ENCODE measurements at places on chromosomes 6 and 20.

DNA sequence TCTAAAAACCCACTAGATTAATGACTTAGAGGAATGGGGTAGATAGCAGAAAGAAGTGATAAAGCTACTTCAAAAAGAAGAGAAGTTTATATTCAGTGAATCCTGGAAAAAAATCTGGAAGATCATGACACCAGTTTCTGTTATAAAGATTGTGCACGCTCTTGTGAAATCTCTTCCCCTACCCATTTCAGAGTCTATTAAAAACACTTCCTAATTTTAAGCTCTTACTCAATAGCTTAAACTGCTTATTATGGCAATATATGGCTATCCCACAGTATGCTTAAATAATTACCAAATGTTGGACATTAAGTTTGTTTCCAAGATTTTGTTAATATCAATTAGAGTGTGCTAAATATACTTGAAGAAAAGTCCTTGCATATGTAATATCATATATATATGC lies 585.3 kb upstream of the MAN1A1 start:
- H3K4me3 ChIP-seq = no peak overlapping the region
- no peak overlapping the region for H3K27ac ChIP-seq
- DNase-seq = no peak
- H3K36me3 ChIP-seq = no peaks in the 10 kb centered on the region

DNA sequence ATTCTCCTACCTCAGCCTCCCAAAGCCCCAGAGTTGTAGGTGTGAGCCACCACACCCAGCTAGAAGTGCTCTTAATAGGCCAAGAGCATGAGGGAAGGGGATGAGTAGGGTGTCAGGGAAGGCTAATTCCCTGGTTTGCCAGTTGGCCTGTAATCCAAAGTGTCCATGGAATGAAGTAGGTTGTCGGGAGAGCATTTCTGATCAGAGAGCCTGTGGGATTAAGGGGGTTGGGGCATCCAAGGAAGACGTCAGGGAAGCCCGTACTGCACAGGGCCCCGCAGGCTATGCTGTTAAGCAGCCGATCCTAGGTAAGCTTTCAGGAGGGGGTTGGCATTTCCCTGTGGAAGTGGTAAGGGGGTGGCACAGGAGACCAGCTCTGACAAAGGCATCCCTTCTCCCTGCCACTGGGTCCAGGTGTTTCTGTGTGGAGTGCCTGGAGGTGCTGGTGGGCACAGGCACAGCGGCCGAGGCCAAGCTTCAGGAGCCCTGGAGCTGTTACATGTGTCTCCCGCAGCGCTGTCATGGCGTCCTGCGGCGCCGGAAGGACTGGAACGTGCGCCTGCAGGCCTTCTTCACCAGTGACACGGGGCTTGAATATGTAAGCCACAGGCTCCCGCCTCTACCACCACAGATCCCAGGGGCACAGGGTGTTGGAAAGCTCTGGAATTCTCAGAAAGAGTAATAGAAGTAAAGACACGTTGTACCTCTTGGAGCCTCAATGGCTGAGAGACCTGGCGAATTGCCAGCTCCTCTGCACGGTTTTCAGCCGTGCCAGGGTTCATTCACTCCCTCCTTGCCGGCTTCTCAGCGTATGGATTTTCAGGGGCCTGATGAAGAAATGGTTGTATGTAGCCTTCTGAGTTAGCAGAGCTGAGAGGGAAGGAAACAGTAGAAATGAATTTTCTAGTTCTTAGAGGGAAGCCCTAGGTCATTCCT lies 21.4 kb upstream of the MAPRE1 start:
- no peaks in the 10 kb centered on the region for H3K36me3 ChIP-seq
- no peaks in the 10 kb centered on the region for H3K27me3 ChIP-seq
- no peak overlapping the region for H3K4me3 ChIP-seq
- peaks cover 12% of the 10 kb centered on the region for H3K4me1 ChIP-seq

GRCh38 chr20:40090236-40090635 lies 598.8 kb downstream of the MAFB start:
- no peaks in the 10 kb centered on the region for H3K4me1 ChIP-seq
- no peak overlapping the region for H3K27ac ChIP-seq
- H3K36me3 ChIP-seq = no peaks in the 10 kb centered on the region
- no peaks in the 10 kb centered on the region for H3K27me3 ChIP-seq
- no peak overlapping the region for H3K4me3 ChIP-seq
- DNase-seq = no peak

DNA sequence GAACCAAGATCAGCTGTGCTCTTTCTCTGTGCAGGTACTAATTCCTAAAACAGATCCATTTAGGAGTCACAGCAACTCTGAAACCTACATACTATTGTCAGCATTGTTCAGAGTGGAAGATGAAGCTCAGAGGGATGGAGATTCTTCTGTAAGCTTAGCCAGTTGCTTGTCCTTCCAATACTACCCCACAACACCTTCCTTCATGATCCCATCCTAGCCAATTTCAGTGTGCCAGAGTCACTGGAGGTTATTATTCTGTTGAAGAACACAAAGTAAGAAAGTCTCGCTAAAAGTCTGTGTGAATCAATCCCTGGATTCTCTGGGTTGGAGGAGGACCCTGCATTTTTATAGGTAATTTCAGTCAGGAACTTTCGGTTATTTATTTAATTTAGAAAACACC lies 2.3 kb downstream of the POPDC3 start:
- no peak overlapping the region for H3K4me3 ChIP-seq
- DNase-seq = no peak
- H3K27ac ChIP-seq = no peak overlapping the region
- H3K36me3 ChIP-seq = no peaks in the 10 kb centered on the region
- H3K27me3 ChIP-seq = peaks cover 14% of the 10 kb centered on the region
- no peaks in the 10 kb centered on the region for H3K4me1 ChIP-seq

DNA sequence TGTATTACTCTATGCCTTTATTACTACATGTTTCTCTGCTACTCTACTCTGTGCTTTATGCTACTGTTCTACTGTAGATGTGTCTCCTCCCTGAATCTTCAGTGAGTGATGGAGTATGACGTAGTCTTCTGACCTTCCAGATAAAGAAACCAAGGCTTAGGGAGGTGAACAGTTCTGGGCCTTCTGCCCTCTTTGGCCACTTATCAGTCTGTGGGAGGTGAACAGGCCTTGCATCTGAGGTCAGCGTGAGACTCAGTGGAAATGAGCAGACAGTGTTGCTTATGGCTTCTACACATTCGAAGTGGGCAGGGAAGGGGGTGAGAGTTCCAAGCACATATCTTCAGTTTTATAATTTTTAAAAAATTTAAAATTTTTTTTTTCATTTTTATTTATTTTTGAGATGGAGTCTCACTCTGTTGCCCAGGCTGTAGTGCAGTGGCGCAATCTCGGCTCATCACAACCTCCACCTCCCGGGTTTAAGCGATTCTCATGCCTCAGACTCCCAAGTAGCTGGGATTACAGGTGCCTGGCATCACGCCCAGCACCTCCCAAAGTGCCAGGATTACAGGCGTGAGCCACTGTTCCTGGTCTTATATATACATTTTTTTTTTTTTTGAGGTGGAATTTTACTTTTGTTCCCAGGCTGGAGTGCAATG lies 24.2 kb downstream of the MYBL2 start:
- H3K36me3 ChIP-seq = no peaks in the 10 kb centered on the region
- H3K4me1 ChIP-seq = peaks cover 4% of the 10 kb centered on the region
- H3K27ac ChIP-seq = no peak overlapping the region
- no peaks in the 10 kb centered on the region for H3K27me3 ChIP-seq
- H3K4me3 ChIP-seq = no peak overlapping the region
- DNase-seq = no peak

DNA sequence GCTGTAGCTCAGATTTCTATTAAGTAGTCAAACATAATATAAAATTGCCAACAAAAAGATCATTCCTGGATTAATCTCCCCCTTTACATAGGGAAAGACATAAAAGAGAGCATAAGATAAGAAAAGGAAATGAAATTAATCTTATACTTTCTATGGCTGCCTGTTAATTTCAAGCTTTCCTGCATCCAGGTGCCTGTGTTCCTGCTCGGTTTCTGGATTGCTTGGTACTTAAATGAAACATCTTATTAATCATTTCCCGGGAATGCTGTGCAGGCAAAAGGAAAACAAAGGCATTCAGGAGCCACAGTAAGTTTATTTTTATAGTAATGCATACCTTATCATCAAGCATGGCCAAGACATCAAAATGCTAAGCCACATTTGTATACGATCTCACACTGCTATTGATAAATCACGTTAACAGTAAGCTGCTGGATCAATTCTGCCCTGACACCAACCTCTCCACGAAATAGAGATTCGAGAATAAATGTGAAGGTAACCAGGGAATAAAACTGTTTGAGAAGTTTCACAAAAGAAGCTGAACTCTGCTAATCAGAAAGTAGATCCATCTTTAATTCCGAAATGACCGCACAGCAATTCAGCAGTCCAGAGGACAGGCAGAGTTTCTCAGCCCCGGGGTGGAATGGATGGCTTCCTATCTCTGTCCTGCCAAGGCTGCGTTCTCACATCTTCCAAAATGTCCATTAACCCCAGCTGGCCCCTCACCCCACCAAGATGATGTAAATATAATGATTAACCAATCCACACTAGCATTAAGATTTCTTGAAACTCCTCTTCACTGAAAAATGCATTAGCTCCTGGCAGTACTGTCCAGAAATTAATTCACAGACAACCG lies 32.6 kb upstream of the APCDD1L start:
- no peaks in the 10 kb centered on the region for H3K4me1 ChIP-seq
- H3K27ac ChIP-seq = no peak overlapping the region
- no peaks in the 10 kb centered on the region for H3K36me3 ChIP-seq
- no peak overlapping the region for H3K4me3 ChIP-seq

DNA sequence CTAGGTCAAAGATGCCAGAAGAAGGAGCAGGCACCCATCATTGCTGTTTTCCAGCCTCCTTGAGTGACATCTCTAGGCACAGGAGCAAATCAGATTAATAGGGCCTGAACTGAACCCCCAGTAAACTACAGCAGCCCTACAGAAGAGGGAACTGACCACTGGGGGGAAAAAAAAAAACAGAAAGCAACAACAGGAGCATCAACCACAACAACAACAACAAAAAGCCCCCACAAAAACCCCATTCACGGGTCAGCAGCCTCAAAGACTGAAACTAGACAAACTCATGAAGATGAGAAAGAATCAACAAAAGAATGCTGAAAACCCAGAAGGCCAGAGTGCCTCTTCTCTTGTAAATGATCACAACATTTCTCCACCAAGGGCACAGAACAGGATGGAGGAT lies 537.4 kb upstream of the BTBD3 start:
- no peak overlapping the region for H3K4me3 ChIP-seq
- no peaks in the 10 kb centered on the region for H3K27me3 ChIP-seq
- no peaks in the 10 kb centered on the region for H3K4me1 ChIP-seq
- no peak overlapping the region for H3K27ac ChIP-seq
- no peaks in the 10 kb centered on the region for H3K36me3 ChIP-seq
- DNase-seq = no peak

DNA sequence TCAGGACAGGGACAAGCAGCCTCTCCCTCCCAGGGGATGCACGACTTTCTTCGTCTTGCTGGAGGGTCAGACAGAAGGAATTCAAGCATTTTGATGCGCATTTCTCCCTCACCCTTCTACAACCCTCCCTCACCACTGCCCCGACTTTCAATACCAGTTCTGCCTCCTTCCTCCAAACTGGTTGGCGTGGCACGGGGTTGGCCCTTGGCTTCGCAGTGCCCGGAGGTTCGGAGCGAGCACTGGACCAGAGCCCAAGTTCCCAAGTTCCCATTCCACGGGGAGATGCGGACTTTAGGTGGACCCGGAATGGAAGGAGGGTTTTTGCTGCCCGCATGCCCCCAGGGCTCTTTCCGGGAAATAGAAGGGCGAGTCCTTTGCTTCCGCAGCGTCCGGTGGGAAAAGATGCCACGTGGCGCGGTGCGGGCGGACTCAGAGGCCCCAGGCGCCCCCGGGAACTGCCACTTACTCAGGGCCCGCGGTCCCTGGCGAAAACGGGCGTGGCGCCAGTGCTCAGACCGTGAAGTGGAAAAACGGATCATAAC lies 8.0 kb upstream of the LAMP5 start:
- no peaks in the 10 kb centered on the region for H3K4me1 ChIP-seq
- no peak overlapping the region for H3K4me3 ChIP-seq
- no peak for DNase-seq
- H3K27me3 ChIP-seq = peaks cover 43% of the 10 kb centered on the region
- H3K36me3 ChIP-seq = no peaks in the 10 kb centered on the region
- no peak overlapping the region for H3K27ac ChIP-seq

DNA sequence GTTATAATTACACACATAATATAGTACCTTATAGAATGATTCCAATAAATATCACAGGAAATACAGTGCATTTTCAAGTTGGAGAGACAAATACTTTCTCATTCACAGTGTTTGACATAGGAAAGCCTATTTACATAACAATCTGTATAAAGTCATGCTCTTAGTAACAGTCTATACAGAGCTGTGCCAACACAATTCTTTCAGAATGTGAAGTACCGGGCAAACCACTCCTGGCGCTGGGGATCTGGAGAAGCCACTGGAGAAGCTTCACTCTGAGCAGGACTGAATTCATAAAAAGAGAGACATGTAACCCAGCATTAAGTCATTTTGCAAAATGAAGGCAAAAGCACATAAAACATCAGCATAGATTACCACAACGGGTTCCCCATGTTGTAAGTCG lies 24.9 kb upstream of the MCM9 start:
- no peak overlapping the region for H3K27ac ChIP-seq
- no peaks in the 10 kb centered on the region for H3K27me3 ChIP-seq
- no peak overlapping the region for H3K4me3 ChIP-seq
- no peaks in the 10 kb centered on the region for H3K36me3 ChIP-seq

- no peaks in the 10 kb centered on the region for H3K4me1 ChIP-seq
- DNase-seq = no peak
- no peak overlapping the region for H3K27ac ChIP-seq
- no peak overlapping the region for H3K4me3 ChIP-seq
- no peaks in the 10 kb centered on the region for H3K36me3 ChIP-seq
- peaks cover 5% of the 10 kb centered on the region for H3K27me3 ChIP-seq
Observed at GRCh38 chr20:3658716-3659491, 4.3 kb downstream of the GFRA4 start.

- H3K36me3 ChIP-seq = no peaks in the 10 kb centered on the region
- H3K27ac ChIP-seq = no peak overlapping the region
- DNase-seq = no peak
- peaks cover 18% of the 10 kb centered on the region for H3K27me3 ChIP-seq
Observed at GRCh38 chr6:160430751-160431150, 82.6 kb downstream of the SLC22A3 start.

- H3K4me3 ChIP-seq = no peak overlapping the region
- DNase-seq = no peak
- no peaks in the 10 kb centered on the region for H3K27me3 ChIP-seq
- H3K4me1 ChIP-seq = no peaks in the 10 kb centered on the region
Observed at GRCh38 chr6:360764-361373, 30.7 kb upstream of the IRF4 start.

GRCh38 chr6:36428911-36429310 lies 13.7 kb downstream of the PXT1 start:
- peaks cover under 1% of the 10 kb centered on the region for H3K4me1 ChIP-seq
- H3K4me3 ChIP-seq = no peak overlapping the region
- H3K27me3 ChIP-seq = no peaks in the 10 kb centered on the region
- no peaks in the 10 kb centered on the region for H3K36me3 ChIP-seq
- DNase-seq = no peak

DNA sequence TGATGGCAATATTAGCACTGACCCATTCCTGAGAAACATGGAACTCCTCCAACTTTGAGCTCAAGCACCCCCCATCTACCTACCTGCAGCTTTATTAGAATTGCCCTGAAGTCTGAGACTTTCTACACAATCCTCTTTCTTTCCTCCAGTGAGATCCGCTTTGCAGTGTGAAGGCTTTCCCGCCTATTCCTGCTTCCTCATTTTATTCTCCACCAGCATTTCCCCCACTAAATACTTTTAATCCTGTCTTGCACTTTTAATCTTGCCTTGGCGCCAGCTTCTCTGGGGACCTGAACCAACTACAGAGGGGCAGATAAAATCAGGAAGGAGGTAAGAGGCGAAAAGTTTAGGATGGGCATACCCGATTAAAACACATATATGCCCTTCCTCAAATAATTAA lies 178.1 kb upstream of the PRDM1 start:
- H3K27me3 ChIP-seq = no peaks in the 10 kb centered on the region
- no peak for DNase-seq
- no peak overlapping the region for H3K4me3 ChIP-seq
- no peaks in the 10 kb centered on the region for H3K4me1 ChIP-seq
